Activated CD8-positive, alpha-beta memory T cell treated with anti-CD3 and anti-CD28 coated beads for 1 hour (primary cell): ENCODE measurements at places on chromosomes 7 and 10.

DNA sequence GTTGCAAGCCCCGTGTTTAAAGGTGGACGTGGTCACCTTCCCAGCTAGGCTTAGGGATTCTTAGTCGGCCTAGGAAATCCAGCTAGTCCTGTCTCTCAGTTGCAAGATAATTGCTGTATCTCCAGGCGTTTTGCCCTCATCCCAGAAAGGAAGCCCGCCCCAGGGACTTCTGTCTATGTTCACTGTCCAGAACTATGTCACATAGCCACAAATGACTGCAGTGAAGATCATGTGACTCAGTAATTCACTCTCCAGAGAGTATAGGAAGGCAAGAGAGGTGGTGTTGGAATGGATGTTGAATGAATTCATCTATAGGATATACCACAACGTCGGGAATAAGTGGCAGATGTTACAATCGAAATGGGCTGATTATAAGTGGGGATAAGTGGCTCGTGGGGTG lies 349 bp upstream of the ERVW-1 start:
- DNase-seq = no peak

GRCh38 chr10:15072358-15072757 lies 16.2 kb downstream of the ACBD7 start:
- no peak for DNase-seq

GRCh38 chr10:78231939-78232338 lies 198.3 kb downstream of the RPS24 start:
- no peak for DNase-seq

GRCh38 chr7:77427996-77428603 lies 12.0 kb upstream of the GSAP start:
- DNase-seq = no peak

GRCh38 chr7:26619348-26619984 lies 244.9 kb downstream of the SKAP2 start:
- no peak for DNase-seq

- DNase-seq = no peak
Measured at GRCh38 chr10:58857251-58857805, 319.1 kb upstream of the PHYHIPL start.

- DNase-seq = no peak
Measured at GRCh38 chr10:101028446-101029337, 2.2 kb downstream of the PDZD7 start.

DNA sequence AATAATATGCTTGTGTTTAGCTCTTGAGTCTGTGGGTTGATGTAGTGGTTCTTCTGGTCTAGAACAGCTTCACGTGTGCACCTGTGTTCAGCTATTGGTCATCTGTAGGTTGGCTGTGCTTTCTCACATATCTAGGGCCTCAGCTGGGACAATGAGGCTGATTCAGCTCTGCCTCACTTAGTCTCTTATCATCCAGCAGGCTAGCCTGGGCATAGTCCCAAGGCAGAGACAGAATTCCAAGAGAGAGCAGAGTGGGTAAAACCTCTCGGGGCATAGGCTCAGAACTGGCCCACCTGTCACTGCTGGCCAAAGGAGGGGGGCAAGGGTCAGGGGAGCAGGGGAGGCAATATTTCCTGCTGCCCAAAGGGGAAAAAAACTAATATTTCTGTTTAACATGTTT lies 32.0 kb upstream of the MXI1 start:
- no peak for DNase-seq

DNA sequence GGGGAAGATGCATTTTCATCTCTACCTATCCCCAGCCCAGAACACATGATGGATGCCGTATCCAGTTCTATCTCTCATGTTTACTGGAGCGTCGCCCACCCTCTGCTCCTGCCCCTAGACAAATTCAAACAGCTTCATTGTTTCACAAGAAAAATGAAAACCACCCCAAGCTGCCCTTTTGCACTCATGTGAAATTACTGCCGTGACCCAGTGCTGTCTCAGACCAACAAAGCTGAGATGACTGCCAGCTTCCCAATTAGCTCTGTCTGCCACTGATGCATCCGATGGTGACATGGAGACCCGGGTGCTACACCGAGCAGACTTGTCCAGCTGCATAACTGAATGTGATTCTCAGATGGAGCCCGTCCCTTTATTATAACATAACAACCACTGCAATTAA lies 67.7 kb downstream of the FOXI2 start:
- no peak for DNase-seq

- no peak for DNase-seq
Measured at GRCh38 chr7:1632916-1633785, 36.9 kb upstream of the ELFN1 start.

- no peak for DNase-seq
Measured at GRCh38 chr10:80520661-80521470, 16.8 kb upstream of the SH2D4B start.

DNA sequence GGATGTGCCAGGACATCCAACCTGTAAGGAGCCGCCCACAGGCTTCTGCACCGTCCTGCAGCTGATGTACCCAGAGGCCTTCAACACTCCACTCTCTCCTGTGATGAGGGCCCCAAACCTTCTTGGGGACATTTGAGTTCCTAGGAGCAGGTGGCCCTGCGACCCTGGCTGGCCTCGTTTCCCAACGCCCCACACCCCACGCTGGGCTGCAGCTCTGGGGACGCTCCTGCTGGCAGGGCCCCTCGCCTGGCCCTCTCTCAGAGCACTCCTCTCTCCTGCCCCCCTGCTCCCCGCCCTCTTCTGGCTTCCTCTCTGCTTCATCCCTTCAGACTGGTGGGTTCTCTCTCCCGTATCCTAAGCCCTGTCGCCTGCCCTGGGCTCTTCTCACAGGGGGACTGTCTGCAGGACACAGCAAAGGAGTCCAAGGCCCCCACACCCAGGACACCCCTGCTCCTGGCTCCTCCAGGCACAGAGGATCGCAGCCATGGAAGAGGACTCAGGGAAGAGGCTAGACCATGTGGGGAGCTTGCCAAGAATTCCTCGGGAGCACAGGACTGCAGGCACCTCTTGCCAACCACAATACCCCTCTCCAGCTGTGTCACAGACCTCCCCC lies 541.4 kb downstream of the TCERG1L start:
- DNase-seq = no peak

DNA sequence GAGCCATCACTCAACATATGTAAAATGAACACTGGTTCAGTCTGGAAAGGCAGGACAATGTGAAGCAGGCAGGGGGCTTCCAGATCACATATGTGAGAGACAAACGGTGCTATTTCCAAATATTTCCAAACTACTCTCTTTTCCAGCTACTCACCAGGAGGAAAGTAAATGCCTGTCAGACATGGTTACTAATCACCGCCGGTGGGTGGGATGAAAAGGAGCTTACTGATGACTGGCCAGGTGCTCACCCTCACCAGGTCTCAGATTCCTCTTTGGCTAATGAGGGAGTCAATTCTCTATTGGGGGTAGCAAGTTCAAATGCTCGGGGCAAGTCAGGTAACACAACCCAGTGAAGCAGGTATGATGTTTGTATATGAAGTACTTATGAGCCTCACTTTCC lies 9.7 kb upstream of the MSMB start:
- DNase-seq = no peak

- no peak for DNase-seq
Measured at GRCh38 chr7:43234968-43235367, 122.5 kb downstream of the HECW1 start.

DNA sequence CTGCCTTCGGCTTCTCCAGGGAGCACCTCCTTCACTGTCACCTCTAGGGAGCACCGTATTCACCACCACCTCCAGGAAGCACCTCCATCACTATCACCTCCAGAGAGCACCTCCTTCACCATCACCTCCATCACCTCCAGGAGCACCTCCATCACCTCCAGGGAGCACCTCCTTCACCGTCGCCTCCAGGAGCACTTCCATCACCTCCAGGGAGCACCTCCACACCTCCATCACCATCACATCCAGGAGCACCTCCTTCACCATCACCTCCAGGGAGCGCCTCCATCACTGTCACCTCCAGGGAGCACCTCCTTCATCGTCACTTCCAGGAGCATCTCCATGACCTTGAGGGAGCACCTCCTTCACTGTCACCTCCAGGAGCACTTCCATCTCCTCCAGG lies 102.3 kb downstream of the DNAJB6 start:
- DNase-seq = no peak

DNA sequence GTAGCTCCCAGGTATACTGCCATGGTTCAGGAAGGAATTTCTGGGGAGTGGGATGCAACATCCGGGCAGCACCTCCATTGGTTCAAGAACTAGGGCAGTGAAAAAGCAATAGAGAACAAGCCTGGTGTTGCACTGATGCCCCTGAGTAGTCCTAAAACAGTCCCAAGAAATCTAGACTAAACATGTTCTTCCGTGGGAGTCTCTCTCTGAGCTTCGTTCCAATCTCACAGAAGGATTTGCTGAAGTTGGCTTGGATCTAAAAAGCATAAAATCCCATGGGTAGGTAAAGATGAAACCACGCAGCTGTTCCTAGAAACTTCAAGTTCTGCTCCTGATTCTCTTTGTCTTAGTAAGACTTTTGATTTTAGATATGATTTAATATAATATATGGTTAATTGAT lies 154.5 kb downstream of the PLXDC2 start:
- DNase-seq = no peak

GRCh38 chr10:57897611-57898010 lies 370.1 kb downstream of the IPMK start:
- DNase-seq = no peak

DNA sequence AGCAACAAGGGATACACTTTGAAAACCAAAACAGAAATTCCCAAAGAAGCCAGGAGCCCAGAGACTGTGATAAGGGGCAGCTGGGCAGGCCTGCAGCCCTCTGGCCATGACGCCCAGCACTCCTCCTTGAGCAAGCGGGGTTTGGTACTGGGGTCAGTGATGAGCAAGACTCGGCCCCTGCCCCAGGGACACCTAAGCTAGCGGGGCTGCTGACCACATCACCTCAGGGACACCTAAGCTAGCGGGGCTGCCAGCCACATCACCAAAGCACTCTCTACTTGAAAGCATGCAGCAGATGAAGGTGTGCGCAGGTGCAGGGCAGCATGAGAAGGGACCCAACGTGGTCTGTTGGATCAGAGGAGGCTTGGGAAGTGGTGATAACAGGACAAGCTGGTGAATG lies 108.0 kb upstream of the PPP2R2D start:
- no peak for DNase-seq

DNA sequence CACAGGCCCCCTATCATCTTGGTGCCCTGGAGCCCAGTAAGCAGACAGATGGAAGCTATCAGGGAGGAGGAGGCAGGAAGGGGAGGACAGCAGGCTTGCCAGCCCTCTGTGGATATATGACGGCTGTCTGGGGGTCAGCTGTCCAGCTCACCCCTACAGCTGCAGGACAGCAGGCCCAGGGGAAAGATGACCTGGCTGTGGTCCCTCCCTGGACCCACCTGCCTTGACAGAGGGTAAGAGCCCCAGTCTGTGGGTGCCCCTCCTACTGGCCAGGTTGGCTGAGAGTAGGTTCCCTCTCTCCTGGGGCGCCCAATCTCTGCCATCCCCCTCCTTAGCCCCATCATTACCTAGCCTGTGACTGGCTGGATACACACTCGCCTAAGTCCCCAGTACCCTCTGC lies 62.5 kb downstream of the C10orf143 start:
- no peak for DNase-seq

- DNase-seq = no peak
Measured at GRCh38 chr7:90846192-90846591, 250.1 kb downstream of the CDK14 start.

- no peak for DNase-seq
Measured at GRCh38 chr7:126529833-126530232, 722.9 kb downstream of the GRM8 start.

DNA sequence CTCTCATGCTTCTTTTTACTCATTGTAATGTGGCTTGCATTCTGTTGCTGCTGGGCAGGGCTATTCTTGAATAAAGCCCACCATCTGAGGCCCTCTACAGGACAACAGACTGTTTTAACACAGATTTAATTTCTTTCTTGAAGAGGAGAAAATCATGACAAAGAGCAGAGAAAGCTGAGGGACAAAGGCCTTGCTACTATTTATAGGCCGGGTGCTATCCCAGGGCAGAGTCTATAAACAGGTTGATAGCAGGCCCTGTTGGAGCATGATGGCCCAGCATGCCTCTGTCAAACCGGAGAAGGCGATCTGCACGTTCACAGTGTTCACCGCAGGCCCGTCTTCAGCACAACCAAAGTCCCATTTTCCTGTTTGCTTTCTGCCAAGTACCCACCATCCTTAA lies 3.0 kb downstream of the VIPR2 start:
- no peak for DNase-seq

DNA sequence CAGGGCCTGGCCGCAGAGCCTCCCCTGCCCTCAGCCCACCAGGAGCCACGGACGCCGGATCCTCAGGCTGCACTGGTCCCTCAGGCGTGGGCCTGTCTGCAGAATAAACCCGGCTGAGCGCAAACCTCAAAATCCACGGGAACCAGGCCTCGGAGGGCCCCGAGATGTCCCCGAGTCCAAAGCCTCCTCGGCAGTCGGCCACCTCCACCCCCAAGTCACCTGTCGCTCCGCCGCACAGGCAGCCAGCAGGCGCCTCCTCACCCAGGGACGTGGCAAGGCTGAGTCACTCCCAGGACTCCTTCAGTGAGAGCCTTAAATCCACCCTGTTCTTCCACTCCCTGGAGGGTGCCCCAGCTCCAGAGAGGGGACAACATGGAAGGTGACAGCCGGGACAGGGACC lies 33.2 kb downstream of the STK32C start:
- no peak for DNase-seq

- no peak for DNase-seq
Measured at GRCh38 chr7:158279539-158280447, 307.8 kb downstream of the PTPRN2 start.

DNA sequence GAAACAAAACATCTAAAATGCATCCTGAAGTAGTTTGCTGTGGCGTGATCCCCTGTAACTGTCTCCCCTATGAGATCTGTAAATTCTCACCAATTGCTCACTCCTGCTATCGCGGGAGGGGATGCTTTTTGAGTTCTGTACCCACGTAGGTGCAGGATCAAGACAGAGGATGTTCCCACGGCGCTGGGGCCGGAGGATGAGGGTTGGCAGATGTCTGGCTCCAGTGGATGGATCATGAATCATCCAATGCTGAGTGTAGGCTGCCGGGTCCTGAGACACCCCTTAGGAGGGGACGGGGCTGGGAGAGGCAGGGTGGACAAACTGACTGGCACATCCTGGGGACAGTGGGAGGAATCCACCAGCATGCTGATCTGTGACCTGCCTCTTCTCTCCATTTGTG lies 224.4 kb downstream of the USP6NL start:
- DNase-seq = no peak

DNA sequence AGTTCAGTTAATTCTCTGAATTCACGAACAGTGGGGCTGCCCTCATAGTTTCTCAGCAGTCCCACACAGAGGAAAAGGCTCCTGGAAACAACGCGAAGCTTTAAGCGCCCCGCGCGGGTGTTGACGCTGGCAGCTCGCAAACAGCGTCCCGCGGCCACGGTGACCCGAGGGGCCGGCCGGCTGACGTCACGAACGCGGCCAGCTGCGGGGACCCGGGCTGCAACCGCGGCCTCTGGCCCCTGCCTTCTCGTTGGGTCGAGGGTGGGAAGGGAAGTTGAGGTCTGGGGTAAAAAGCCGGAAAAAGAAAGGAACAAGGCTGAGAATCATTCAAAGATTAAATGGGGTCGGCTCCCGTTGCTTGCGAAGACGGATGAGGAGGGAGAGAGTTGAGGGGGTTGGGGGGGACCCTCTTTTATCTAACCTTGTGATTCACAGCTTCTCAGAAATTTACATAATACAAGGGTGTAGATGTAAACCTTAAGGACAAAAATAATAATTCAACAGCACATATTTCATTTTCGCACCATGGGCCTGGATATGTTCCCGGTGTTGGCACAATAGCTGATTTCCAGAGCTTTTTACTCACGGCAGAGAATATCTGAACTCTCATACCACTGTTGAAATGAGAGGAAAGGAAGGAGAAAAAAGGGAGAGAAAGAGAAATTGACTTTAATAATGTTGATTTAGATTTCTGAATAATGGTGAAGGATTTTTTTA lies 7.3 kb upstream of the FEZF1 start:
- DNase-seq = no peak
